Stimulated activated CD4-positive, alpha-beta T cell treated with anti-CD3 and anti-CD28 coated beads, TNF-alpha, amount 100 ng/mL, for 4 hours (primary cell): ENCODE measurements at places on chromosomes 1 and 21.

GRCh38 chr1:115453666-115454065 is 115.6 kb upstream of the NGF start:
- DNase-seq = no peak

GRCh38 chr1:41447995-41448770 is 36.3 kb downstream of the EDN2 start:
- no peak for DNase-seq

DNA sequence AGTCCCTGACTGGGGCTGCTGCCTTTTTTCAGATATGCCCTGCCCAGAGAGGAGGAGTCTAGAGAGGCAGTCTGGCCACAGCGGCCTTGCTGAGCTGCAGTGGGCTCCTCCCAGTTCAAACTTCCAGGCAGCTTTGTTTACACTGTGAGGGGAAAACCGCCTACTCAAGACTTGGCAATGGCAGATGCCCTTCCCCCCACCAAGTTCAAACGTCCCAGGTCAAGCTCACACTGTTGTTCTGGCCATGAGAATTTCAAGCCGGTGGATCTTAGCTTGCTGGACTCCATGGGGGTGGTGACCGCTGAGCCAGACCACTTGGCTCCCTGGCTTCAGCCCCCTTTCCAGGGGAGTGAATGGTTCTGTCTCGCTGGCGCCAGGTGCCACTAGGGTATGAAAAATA is 18.3 kb upstream of the C1orf53 start:
- DNase-seq = no peak

DNA sequence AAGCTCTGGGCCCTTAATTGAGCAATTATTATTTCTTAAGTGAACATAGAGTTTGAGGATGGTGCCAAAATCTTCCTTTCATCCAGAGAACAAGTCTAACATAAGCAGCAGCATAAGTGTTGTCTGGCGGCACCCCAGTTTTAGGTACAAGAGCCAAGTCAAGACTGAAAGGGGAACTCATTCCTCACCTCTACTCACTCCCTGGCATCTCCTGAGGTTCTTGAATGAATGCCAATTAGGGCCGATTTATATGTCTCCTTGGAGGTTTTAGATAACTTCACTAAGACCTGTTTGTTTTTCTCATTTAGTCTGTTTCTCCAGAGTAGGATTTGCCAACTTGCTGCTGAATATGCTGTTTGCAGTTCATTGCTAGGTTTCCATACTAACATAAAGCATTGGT is 42.6 kb upstream of the ADGRL2 start:
- no peak for DNase-seq

GRCh38 chr1:54280651-54281050 is 80.7 kb downstream of the MRPL37 start:
- DNase-seq = no peak

GRCh38 chr1:185974367-185975170 is 240.4 kb downstream of the HMCN1 start:
- no peak for DNase-seq

GRCh38 chr1:91161749-91162148 is 139.9 kb upstream of the ZNF644 start:
- DNase-seq = no peak

- DNase-seq = no peak
Observed at GRCh38 chr1:43235451-43236121, 34.2 kb upstream of the TMEM125 start.

GRCh38 chr1:230693221-230693620 is 20.7 kb downstream of the AGT start:
- DNase-seq = no peak

DNA sequence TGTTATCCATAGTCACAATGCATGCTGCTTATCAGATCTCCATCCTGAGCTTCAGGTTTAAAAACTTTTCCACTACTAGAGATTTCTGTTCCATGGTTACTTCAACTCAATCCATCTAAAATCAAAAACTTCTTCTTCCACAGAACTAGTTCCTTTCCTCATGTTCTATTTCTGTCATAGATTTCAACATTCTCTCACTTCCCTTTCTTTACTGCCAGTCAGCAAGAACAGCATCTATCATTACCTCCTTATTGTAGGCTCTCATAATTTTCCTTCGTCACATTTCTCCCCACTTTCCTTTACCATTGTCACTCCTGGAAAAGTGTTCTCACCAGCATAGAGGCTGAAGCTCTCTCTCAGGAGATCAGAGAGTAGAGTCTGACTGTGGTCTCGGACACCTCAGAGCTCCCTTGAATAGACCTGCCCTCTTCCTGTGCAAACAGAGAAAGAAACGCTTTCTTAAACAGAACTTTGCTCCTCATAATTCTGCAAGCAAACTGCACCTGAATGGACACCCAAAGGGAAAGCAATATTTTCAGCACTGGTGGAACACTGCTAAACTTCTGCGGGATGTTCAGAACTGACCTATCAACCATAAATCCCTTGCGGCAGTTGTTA is 48.7 kb upstream of the KIRREL1 start:
- DNase-seq = no peak

DNA sequence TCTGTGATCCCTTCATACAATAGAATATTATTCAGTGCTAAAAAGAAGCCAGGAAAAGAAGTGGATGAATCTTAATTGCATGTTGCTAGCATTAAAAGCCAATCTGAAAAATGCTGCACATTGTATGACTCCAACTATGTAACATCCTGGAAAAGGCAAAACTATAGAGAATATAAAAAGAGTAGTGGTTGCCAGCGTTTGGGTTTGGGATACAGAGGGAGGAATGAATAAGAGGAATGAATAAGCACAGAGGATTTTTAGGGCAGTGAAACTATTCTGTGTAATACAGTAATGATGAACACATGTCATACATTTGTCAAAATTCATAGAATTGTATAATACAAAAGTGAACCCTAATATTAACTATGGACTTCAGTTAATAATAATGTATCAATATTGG is 42.5 kb downstream of the GPR88 start:
- DNase-seq = no peak

- no peak for DNase-seq
Observed at GRCh38 chr1:118900643-118901440, 87.3 kb downstream of the TBX15 start.

- DNase-seq = no peak
Observed at GRCh38 chr21:27275294-27275927, 308.5 kb upstream of the ADAMTS5 start.

- DNase-seq = no peak
Observed at GRCh38 chr1:216757110-216757509, 33.9 kb upstream of the ESRRG start.

DNA sequence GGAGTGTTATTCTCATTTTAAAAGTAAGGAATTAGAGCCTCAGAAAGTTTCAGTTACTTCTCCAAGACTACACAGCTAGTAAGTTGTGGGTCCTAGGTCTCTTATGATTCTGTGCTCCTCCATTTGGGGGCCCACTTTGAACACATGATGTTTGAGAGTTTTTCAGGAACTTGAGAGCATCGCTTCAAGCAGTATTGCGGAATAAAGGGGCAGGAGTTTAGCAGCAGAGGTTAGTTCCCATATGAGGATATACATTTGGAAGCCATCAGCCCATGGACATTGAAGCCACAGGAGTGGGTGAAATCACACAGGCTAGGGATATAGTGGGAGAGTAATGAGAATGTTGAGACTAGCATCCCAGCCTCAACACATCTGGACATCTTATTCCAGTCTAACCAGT is 143.2 kb downstream of the RASAL2 start:
- no peak for DNase-seq

DNA sequence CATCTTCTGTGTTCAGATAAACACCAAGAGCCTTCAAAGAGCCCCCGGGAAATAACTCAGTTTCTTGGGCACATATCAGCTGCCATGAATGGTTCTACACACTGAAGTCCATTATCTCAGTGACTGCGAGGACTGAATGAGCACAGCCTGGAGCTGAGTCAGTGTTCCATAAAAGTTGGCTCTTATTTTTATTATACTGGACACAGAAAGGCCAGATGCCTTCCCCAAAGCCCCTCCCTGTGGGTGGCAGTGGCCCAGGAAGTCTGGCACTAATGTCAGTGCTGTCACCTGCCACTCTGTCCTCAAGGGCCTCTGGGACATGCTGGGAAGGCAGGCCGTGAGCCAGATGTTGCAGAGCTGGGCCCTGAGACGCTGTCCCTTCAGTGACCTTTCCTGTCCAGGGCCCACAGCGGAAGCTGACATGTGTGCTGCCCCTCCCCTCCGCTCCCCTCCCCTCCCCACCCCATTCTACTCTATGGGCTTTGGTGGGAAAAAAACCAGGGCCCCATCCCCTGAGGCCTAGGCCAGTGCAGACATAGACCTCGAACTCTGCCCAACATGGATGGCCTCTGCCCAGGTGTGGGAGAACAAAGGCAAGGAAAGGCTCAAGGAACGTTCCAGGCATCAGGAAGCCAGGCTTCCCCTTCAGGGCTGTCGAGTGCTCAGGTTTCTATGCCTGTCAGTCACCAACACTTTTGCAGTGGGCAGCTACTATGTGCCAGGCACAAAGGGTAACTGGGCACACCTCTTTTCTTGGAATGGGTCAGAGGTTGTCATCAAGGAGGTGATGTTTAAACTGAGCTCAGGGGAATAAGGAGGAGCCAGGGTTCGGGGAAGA is 22.4 kb upstream of the NPPB start:
- DNase-seq = no peak
